GM23248 (cell line): ENCODE measurements at places on chromosomes 11 and 22. TPM values are rescaled to one million over a fixed set of nuclear protein-coding genes. Genes with fewer than 3 reads are reported as not detected.

The INPP5J gene
- 0.13 TPM in 1 of 2 replicates, not detected in the other for total RNA-seq

The CRYBB3 gene
- total RNA-seq, result not detected in 2 replicates

The ANGPTL5 gene
- total RNA-seq, result not detected in 2 replicates

The DNAJB7 gene
- total RNA-seq, result not detected in 2 replicates

The PGR gene
- total RNA-seq, result not detected in 2 replicates

The APOL6 gene
- total RNA-seq, result 20.4 and 20.8 TPM in 2 replicates

DNA sequence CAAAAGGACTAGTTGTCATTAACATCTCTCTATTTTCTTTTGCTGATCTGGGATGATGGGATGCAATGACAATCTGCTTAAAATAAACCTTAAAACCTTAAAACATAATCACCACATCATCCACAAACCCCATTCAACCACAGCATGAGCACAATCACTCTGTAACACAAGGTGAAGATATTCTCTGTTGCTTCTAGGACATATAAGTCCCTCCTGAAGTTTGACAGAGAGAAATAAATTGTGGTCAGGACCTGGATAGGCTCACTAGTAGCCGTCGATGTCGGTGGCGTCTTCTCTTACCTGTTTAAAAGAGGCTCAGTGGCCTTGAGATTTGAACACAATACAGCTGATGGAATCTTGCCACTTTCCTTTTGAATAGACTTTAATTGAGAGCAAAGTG is 47.9 kb downstream of the WT1 start:
- no peak for DNase-seq
- H3K4me3 ChIP-seq, result no peak overlapping the region
- H3K4me1 ChIP-seq, result 0 out of 2 replicates have a peak, but pooled peaks cover 3% of the 10 kb centered on the region
- no peaks in the 10 kb centered on the region for H3K36me3 ChIP-seq
- peaks cover 45% of the 10 kb centered on the region for H3K27me3 ChIP-seq
- H3K27ac ChIP-seq, result no peak overlapping the region

DNA sequence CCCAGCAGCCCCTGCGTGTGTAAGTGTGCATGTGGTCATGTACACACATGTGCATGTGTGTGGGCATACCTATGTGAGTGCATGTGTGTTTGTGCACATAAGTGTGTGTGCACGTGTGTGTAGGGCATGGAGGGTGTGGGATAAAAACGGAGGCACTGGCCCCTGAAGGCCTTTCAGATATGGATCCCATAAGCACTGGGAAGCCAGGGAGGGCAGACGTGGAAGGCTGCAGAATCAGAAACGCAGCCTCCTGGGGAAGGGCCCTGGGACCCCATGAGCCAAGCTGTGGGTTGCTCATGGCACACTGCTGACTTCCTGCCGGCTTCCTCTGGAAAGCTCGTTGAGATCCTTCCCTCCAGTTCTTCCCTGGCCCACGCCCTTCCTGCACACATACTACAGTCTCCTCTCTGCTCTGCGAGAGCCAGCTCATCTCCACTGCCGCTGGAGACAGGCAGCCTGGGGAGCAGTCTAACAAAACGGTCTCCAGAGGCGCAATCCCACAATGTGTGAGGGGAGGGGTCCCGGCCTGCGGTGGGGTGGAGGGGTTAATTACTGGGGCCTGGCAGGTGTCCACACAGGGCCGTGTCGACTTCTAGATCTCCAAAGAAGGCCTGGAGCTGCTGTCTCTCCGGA is 435.2 kb upstream of the B3GAT1 start:
- H3K27me3 ChIP-seq, result no peaks in the 10 kb centered on the region
- H3K4me3 ChIP-seq, result no peak overlapping the region
- no peak for DNase-seq
- H3K27ac ChIP-seq, result no peak overlapping the region

DNA sequence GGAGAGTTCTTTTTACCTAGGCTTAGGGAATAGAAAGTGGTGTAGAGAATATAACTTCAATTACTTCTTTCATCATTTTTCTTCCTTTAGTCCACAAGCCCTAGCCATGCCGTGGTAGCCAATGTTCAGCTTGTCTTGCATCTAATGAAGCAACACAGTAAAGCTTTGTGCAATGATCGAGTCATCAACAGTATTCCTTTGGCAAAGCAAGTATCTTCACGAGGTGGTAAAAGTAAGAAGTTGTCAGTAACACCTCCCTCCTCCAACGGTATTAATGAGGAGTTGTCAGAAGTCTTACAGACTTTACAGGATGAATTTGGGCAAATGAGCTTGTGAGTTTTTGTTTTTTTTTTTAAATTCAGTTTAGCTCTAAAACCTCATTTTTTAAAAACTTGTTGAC is 37.4 kb downstream of the CEP57 start:
- no peaks in the 10 kb centered on the region for H3K27me3 ChIP-seq
- H3K4me1 ChIP-seq, result peaks cover 25% of the 10 kb centered on the region
- DNase-seq, result peak; percentile 56
- H3K4me3 ChIP-seq, result no peak overlapping the region

DNA sequence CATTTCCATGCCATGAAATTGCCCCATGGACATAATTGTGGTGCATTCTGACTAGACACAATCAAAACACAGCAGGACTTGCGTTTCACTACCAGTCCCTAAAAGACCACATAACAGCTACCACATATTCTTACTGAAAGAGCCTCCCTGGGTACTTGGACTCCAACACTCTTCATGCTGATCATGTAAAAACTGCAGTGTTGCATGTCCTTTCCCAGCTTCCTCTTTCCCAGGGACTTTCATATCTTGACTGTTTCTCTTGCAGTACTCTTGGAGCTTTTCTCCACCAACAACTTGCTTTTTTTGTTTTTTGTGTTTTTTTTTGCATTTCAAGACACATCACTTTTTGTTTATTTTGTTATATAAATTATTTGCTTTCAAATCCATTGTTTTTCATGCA is 22.9 kb downstream of the MS4A6E start:
- H3K36me3 ChIP-seq, result no peaks in the 10 kb centered on the region
- H3K4me3 ChIP-seq, result no peak overlapping the region
- no peak overlapping the region for H3K27ac ChIP-seq
- no peak for DNase-seq

DNA sequence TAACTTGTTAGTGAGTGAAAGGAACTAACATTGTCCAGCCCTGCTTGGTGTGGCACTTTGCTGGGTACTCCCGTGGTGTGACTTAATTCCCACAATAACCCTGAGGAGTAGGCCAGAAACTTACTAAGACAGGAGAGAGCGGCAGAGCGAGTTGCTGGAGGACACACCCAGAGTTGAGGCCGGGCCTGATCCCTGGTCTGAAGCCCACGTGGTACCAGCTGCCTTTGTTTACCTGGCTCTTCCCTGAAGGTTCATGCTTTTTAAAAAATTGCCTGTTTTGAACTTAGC is 594 bp downstream of the MPST start:
- no peaks in the 10 kb centered on the region for H3K27me3 ChIP-seq
- H3K36me3 ChIP-seq, result no peaks in the 10 kb centered on the region; the same call in 1 of the 2 replicates
- H3K27ac ChIP-seq, result peak overlapping the region; percentile 55; the same call in 1 of the 2 replicates

GRCh38 chr11:7421136-7421535 is 64.2 kb upstream of the OLFML1 start:
- no peaks in the 10 kb centered on the region for H3K27me3 ChIP-seq
- no peak for DNase-seq
- no peak overlapping the region for H3K4me3 ChIP-seq

GRCh38 chr22:33723915-33724314 is 196.4 kb downstream of the LARGE1 start:
- H3K4me3 ChIP-seq, result no peak overlapping the region
- H3K27me3 ChIP-seq, result no peaks in the 10 kb centered on the region
- DNase-seq, result no peak
- no peak overlapping the region for H3K27ac ChIP-seq
- no peaks in the 10 kb centered on the region for H3K36me3 ChIP-seq
- peaks cover 12% of the 10 kb centered on the region for H3K4me1 ChIP-seq

DNA sequence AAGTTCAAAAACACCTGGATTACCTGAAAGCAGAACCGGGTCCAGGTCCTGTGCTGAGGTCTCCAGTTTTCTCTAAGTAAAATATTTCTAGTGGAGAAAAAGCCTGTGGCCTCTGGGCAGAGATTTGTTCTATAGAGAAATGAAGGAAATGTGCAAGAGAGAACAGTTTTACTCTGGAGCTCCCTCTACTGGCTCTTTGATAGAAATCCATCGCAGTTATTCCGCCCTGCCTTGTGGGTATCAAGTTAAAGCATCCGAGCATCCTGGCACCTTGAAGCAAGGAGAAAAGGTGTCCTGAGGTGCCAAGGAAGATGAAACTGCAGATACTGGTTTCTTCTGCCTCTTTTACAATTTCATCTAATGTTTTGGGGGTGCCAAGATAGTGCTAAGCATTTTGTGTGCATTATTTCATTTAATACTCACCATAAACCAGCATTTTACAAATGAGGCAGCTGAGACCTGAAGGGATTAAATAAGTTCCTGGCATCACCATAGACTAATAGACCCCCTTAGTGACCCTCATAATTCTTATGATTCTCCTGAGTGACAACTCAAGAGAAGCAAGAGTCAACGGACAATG is 113.1 kb upstream of the HSD17B12 start:
- DNase-seq, result peak; percentile 71
- no peak overlapping the region for H3K4me3 ChIP-seq
- no peaks in the 10 kb centered on the region for H3K36me3 ChIP-seq
- H3K27ac ChIP-seq, result no peak overlapping the region

- no peaks in the 10 kb centered on the region for H3K36me3 ChIP-seq
- H3K27me3 ChIP-seq, result peaks cover 7% of the 10 kb centered on the region
- H3K27ac ChIP-seq, result no peak overlapping the region
- no peaks in the 10 kb centered on the region for H3K4me1 ChIP-seq
Observed at GRCh38 chr11:71202598-71202944, 49.8 kb downstream of the SHANK2 start.

GRCh38 chr11:16604794-16605388 is 133.6 kb upstream of the C11orf58 start:
- no peak overlapping the region for H3K27ac ChIP-seq
- H3K4me1 ChIP-seq, result peaks cover 13% of the 10 kb centered on the region
- no peaks in the 10 kb centered on the region for H3K36me3 ChIP-seq
- peak; percentile 53 for DNase-seq
- H3K27me3 ChIP-seq, result peaks cover 86% of the 10 kb centered on the region

GRCh38 chr11:73270016-73270854 is 1.9 kb upstream of the P2RY6 start:
- DNase-seq, result no peak
- no peaks in the 10 kb centered on the region for H3K27me3 ChIP-seq
- no peak overlapping the region for H3K4me3 ChIP-seq
- no peaks in the 10 kb centered on the region for H3K36me3 ChIP-seq
- no peaks in the 10 kb centered on the region for H3K4me1 ChIP-seq

- no peaks in the 10 kb centered on the region for H3K27me3 ChIP-seq
- DNase-seq, result no peak
- no peaks in the 10 kb centered on the region for H3K4me1 ChIP-seq
- no peak overlapping the region for H3K27ac ChIP-seq
- H3K4me3 ChIP-seq, result no peak overlapping the region
Observed at GRCh38 chr11:95641495-95641894, 148.1 kb downstream of the FAM76B start.

- peak overlapping the region; percentile 43 for H3K27ac ChIP-seq
- peaks cover 17% of the 10 kb centered on the region for H3K4me1 ChIP-seq
- H3K36me3 ChIP-seq, result no peaks in the 10 kb centered on the region
- peak; percentile 98 for DNase-seq
- no peaks in the 10 kb centered on the region for H3K27me3 ChIP-seq
- 0 out of 2 replicates have a peak overlapping the region, but pooled peaks have one; percentile 23 for H3K4me3 ChIP-seq
Observed at GRCh38 chr11:130413405-130414106, 14.9 kb downstream of the ADAMTS8 start.

DNA sequence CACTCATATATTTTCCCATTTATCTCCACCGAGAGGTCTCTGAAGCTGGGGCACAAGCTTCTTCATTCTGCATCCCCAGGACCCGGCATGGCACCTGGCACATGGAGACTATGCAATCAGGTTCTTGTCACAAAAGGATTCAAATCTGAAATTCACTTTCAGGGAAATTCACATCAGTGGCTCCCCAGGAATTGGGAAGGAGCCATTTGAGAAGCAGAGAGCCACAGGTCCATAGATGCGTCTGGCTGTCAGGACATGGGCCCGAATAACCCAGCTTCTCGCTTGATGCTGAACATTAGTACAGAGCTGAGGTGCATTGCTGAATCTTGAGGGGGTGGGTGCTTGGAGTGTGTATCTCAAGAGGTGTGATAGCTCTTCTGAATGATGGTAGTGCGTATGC is 82.5 kb downstream of the TSPAN18 start:
- H3K36me3 ChIP-seq, result no peaks in the 10 kb centered on the region
- no peak for DNase-seq
- no peak overlapping the region for H3K27ac ChIP-seq
- H3K4me1 ChIP-seq, result no peaks in the 10 kb centered on the region
- no peak overlapping the region for H3K4me3 ChIP-seq

DNA sequence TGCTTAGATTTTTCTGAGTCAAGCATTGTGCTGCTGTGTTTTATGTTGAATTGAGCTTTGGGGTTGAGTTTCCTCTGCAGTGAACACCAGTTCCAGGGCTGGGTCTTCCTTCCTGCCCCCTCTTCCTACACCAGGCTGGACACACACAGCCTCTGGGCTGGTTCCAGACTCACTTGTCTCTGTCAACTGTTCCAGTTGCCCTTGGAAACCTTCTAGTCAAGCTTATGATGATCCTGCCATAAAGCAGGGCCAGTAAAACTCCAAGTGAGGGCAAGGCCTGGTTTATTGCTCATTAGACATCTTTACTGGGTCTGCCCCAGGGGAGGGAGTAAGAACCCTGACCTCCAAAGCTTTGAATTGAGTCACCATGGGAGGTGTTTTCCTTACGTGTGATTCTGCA is 61.1 kb downstream of the KIAA1671 start:
- no peak overlapping the region for H3K4me3 ChIP-seq
- H3K27ac ChIP-seq, result no peak overlapping the region
- DNase-seq, result no peak
- H3K36me3 ChIP-seq, result no peaks in the 10 kb centered on the region
- no peaks in the 10 kb centered on the region for H3K4me1 ChIP-seq

GRCh38 chr11:78715639-78716311 is 141.1 kb upstream of the NARS2 start:
- peak; percentile 50 for DNase-seq
- H3K27me3 ChIP-seq, result no peaks in the 10 kb centered on the region; the same call in 1 of the 2 replicates
- H3K4me1 ChIP-seq, result no peaks in the 10 kb centered on the region
- H3K36me3 ChIP-seq, result no peaks in the 10 kb centered on the region

DNA sequence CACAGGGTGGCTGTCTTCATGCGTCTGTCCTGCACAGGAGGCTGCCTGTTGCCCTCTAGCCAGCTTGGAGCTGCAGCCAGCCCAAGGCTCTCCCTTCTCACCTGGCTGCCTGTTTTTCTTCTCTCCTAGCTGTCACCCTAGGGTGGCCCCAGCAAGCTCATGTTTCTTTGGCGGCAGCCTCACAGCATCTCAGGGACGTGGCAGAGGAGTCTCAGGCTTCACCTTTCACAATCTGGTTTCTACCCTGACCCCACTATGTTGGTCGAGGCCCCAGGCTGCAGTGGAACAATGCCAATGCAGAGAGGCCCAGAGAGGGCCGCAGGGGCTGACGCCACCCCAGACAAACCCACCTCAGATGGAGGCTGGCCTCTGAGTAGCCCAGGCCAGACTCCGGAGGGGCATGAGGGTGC is 2.5 kb upstream of the CLDN5 start:
- no peaks in the 10 kb centered on the region for H3K36me3 ChIP-seq
- H3K27me3 ChIP-seq, result peaks cover 9% of the 10 kb centered on the region; the same call in 1 of the 2 replicates

GRCh38 chr11:114571712-114572111 is 12.0 kb upstream of the NXPE1 start:
- H3K4me3 ChIP-seq, result no peak overlapping the region
- no peaks in the 10 kb centered on the region for H3K36me3 ChIP-seq
- H3K4me1 ChIP-seq, result no peaks in the 10 kb centered on the region
- no peaks in the 10 kb centered on the region for H3K27me3 ChIP-seq

- H3K27ac ChIP-seq, result peak overlapping the region; percentile 70
- H3K27me3 ChIP-seq, result no peaks in the 10 kb centered on the region
- H3K36me3 ChIP-seq, result peaks cover 16% of the 10 kb centered on the region
- H3K4me1 ChIP-seq, result peaks cover 45% of the 10 kb centered on the region
Observed at GRCh38 chr22:45552580-45553350, 50.1 kb downstream of the FBLN1 start.
